RWPE1 (cell line): ENCODE measurements at places on chromosomes 5 and 9.

DNA sequence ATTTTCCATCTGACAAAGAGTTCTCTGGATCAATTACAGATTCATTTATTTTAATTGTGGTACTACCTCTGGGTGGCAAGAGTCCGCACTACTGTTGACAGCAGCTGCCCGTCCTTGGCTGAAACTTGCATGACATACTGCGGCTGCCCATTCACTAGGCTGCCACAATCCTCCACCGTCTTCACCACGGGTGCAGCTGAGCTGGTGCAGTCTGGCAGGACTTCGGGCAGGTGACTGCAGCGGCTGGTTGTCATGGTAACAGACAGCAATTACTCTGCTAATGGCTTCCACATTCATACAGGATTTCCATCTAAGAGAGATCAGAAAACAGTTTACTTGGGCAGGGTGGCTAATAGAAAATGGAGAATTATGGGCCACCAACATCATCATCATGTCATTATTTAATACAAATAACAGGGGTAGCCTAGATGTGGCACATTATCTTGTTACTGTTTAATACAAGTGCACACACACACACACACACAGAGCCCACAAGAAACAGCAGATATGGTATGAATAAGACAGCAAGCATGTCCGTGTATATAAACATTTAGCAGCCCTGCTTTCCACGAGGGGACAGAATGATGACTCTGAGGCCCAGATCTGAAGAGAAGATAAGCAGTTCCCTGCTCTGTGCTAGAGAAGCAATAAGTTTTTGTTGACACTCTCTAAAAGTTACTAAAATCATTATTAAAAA is 112.3 kb downstream of the MARCHF3 start:
- DNase-seq = no peak

- no peak for DNase-seq
These were observed 139.4 kb upstream of the IL12B start for GRCh38 chr5:159469496-159470372.

GRCh38 chr5:138948471-138949222 is 73.5 kb upstream of the LRRTM2 start:
- no peak for DNase-seq

DNA sequence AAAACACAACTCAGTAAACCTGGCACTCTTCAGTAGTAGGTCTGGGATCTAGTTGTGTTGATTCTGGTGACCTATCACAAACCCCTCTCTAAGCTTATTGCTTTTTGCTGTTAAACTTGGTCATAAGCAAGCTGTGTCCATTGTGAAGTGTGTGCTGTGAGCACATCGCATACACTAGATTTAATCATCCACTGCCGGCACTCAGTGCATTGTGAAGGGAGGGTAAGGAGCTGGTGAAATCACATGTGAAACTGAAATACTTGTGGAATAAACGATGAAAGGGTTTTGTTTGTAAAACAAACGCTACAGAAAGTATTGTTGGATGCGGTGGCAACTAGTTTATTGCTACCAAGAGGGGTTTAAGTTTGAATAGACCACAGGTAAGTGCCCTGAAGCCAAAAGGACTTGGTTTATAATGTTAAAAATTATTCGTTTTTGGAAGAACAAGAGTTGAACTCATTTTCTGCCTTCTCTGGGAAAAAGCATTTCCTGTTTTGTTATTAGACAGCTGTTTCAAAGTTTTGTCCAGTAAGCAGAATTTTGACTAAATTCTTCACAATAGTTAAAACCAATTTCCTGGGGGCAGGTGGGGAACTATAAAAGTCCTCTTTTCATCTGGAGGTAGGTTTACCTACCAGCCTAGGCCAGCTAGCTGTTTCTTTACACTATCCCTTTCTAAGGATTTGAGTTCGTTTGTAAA is 24.6 kb downstream of the TJP2 start:
- DNase-seq = no peak

GRCh38 chr5:94239266-94239665 is 379.1 kb downstream of the KIAA0825 start:
- DNase-seq = no peak
